ENCODE measurements at places on chromosomes 13 and 19.

DNA sequence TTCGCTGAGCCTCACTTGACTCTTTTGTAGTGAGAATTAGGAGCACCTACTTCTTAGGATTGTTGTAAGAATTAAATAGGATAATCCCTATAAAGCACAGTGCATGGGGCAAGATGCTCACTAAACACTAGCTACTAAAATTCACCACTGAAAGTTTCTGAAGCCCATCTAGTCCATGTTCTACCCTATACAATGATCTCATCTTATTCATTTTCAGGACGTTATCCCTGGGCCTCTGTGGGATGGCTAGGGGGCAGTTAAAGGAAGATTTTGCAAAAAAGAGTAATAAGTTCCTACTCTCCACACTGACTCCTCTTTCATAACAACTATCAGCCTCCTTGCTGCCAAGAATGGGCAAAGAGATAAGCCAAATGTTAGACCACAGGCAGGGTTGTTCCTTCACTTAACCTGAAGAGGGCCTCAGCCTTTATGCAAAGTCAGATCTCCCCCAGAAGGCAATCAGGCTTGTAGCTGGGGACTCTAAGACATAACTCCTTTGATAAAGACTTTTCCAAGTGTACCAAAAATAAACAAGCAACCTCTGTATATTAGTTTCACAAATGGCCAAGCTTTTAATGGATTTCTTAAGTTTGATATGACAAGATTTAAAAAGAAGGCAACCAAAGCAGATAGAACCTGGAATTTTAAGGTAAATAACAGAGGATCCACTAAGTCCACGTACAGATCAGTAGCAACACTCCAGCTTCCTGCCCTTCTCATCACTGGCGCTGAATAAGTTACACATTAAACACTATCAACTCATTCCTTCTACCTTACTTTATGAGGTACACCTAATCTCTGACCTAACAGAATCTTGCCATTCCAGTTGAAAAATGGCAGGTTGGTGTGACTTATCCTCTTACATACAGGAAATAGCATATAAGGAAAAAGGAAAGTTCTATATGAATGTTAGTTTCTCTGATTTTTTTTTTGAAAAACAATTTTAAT lies 44.4 kb downstream of the ELF1 start:
- H3K4me1 ChIP-seq, result peaks cover 83% of the 10 kb centered on the region
- peak overlapping the region; percentile 36 for H3K4me3 ChIP-seq
- peaks cover 19% of the 10 kb centered on the region for H3K36me3 ChIP-seq
- peak overlapping the region; percentile 94 for H3K27ac ChIP-seq
- H3K27me3 ChIP-seq, result no peaks in the 10 kb centered on the region
- DNase-seq, result peak; percentile 63

GRCh38 chr19:19447536-19448237 lies 42.2 kb downstream of the GATAD2A start:
- H3K4me1 ChIP-seq, result peaks cover 87% of the 10 kb centered on the region
- H3K27ac ChIP-seq, result peak overlapping the region; percentile 66
- DNase-seq, result peak; percentile 71
- no peak overlapping the region for H3K4me3 ChIP-seq

GRCh38 chr13:102191951-102192502 lies 209.8 kb downstream of the FGF14 start:
- no peak overlapping the region for H3K27ac ChIP-seq
- peaks cover 5% of the 10 kb centered on the region for H3K27me3 ChIP-seq
- no peaks in the 10 kb centered on the region for H3K4me1 ChIP-seq
- DNase-seq, result no peak
- H3K36me3 ChIP-seq, result no peaks in the 10 kb centered on the region

GRCh38 chr19:6378041-6378440 lies 2.3 kb upstream of the PSPN start:
- H3K4me1 ChIP-seq, result peaks cover 8% of the 10 kb centered on the region
- H3K4me3 ChIP-seq, result no peak overlapping the region
- no peaks in the 10 kb centered on the region for H3K27me3 ChIP-seq
- DNase-seq, result no peak

GRCh38 chr13:79289571-79289970 lies 116.5 kb downstream of the RBM26 start:
- H3K4me1 ChIP-seq, result no peaks in the 10 kb centered on the region
- no peak overlapping the region for H3K27ac ChIP-seq
- H3K27me3 ChIP-seq, result no peaks in the 10 kb centered on the region
- H3K36me3 ChIP-seq, result no peaks in the 10 kb centered on the region

DNA sequence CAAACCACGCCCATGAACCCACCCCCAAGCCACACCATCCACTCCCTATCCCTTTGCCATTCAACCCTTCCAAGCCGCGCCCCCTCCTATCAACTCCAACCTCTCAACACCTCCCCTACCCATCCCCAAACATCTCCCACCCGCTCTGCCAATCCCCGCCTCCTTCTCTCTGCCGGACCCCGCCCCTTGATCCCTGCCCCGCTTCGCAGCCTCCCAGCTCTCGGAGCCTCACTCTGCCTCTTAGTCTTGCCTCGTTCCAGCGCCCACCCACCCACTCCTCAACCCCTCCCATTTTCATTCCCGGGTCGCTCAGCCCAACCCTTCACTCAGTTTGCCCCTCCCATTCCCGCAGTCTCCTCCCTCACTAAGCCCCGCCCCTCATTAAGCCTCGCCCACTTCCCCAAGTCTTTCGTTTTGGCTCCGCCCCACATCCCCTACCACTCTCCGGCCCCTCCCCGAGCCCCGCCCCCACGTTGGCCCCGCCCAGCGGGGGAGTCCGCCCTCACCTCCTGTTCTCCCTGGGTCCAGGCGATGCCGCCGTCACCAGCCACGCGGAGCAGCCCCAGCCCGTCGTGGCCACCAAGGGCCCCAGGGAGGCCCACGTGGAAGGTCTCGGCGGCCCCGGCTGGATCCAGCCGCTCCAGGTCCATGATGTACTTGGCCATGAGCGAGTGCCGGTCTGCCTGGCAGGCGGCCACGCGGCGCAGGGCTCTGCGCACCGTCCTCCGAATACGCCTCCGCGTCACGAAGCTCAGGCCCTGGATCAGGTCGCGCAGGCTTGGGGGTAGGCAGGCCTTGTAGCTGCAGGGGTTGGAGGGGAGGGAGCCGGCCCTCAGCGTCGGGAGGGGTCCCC lies 5.7 kb downstream of the JAK3 start:
- H3K4me3 ChIP-seq, result no peak overlapping the region
- DNase-seq, result peak; percentile 84
- no peak overlapping the region for H3K27ac ChIP-seq
- H3K27me3 ChIP-seq, result no peaks in the 10 kb centered on the region
- H3K4me1 ChIP-seq, result peaks cover 39% of the 10 kb centered on the region

GRCh38 chr13:45310341-45311131 lies 30.4 kb downstream of the TPT1 start:
- DNase-seq, result no peak
- H3K27me3 ChIP-seq, result peaks cover 8% of the 10 kb centered on the region
- peak overlapping the region; percentile 79 for H3K4me3 ChIP-seq
- peaks cover 20% of the 10 kb centered on the region for H3K4me1 ChIP-seq
- H3K27ac ChIP-seq, result no peak overlapping the region

DNA sequence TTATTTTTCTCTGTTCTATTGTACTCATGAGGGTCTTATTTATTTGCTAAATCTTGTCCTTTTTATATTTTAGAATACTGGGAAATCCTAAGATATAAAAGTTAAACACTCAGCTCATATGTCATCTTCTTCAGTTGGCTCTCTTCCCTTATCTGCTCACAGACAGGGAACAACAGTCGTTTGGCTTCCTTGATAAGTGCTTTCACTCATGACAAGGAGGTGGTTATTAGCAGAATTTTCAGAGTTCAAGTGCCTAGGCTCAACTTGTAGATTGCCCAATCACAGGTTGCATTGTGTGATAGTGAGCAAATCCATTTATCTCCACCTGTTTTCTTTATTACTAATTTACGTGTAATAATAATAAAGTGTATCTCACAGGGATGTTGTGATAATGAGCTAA lies 620.3 kb upstream of the PCDH20 start:
- no peak overlapping the region for H3K4me3 ChIP-seq
- no peaks in the 10 kb centered on the region for H3K4me1 ChIP-seq
- no peak for DNase-seq

DNA sequence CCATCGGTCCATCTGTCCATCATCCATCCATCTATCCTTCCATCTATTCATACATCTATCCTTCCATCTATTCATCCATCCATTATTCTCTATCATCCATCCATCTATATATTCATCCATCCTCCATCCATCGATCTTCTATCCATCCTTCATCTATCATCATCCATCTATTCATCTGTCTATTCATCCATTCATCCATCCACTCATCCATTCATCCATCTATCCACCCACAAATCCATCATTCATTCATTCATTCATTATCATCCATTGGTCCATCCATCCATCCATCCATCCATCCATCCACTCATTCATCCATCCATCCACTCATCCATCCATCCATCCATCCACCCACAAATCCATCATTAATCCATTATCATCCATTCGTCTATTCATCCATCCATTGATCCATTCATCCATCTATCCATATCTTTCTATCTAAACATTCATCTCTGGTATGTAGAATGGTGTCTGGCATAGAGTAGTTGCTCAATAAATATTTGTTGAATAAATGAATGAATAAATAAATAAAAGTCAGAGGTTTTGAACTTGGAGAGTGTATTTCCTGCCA lies 36.6 kb downstream of the ZNF536 start:
- DNase-seq, result no peak
- no peak overlapping the region for H3K4me3 ChIP-seq
- no peaks in the 10 kb centered on the region for H3K4me1 ChIP-seq
- no peak overlapping the region for H3K27ac ChIP-seq
- no peaks in the 10 kb centered on the region for H3K27me3 ChIP-seq

All from activated naive CD4-positive, alpha-beta T cell treated with anti-CD3 and anti-CD28 coated beads for 36 hours (primary cell).